ENCODE measurements at places on chromosomes 5 and 9.

GRCh38 chr5:165627548-165628170 lies 2122.2 kb downstream of the MAT2B start:
- no peak for DNase-seq

DNA sequence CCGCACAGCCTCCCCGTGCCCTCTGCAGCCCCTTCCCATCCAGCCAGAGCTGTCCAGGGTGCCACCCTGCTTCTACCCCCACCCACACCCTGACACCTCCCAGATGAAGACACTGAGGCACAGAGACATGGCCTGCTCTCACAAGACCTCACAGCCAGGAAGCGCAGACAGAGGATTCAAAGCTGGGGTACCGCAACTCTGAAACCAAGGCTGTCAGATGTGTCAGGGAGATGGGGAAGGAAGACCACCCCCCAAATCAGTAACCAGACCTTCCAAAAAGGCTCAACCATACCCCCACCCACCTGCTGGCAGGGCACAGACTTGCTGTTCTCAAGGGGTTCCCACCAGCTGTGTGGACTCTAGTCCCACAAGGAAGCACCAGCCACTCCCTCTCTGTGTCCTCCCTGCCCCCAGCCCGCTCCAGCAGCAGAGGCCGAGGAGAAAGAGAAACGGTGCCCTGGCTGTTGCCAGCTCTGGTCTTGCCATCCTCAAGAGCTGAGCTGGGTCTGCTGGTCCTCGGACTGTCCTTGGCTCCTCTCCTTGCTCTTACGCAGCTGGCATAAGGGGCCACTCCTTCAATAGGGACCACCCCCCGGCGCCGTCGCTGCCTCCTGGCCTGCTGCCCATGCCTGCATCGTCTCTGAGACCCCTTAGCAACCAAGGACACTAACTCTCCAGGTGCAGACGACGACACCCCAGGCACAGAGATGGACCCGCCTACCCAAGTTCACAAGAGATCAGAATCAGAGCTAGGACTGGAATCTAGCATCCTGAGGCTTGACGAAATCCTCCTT lies 699 bp downstream of the AKNA start:
- peak; percentile 42 for DNase-seq

- no peak for DNase-seq
Observed at GRCh38 chr9:29514862-29515261, 1941.6 kb upstream of the C9orf72 start.

DNA sequence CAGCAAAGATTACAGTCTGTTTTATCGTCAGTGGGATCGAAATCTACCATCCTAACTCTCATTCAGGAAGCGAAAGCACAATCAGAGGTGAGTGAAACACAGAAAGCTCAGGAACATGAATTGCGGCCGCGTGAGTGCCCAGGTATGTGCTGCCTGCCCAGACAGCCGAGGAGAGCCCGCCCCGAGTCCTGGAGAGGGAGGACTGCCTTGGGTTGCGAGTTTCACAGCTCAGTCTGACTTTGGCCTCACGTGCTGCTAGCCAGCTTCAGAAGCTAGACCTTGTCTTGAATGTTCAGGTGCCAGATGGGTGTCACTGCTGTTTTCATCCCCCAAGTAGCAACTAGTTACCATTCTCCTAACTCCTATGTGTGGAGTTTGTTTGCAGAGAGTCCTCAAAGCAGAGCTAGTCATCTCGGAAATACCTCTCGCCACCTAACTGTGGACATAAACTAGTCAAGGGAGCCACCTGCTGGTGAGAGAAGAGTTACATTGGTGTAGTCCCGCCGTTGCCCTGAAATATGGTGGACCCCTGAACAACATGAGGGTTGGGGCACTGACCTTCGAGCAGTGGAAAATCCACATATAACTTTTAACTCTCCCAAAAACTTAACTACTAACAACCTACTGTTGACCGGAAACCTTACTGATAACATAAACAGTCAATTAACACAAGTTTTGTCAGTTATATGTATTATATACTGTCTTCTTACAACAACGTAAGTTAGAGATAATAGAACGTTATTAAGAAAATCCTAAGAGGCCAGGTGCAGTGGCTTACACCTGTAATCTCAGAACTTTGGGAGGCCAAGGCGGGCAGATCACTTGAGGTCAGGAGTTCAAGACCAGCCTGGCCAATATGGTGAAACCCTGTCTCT lies 80.9 kb downstream of the GOLPH3 start:
- DNase-seq: peak; percentile 75

GRCh38 chr9:71048280-71048679 lies 73.1 kb downstream of the TRPM3 start:
- DNase-seq: no peak

DNA sequence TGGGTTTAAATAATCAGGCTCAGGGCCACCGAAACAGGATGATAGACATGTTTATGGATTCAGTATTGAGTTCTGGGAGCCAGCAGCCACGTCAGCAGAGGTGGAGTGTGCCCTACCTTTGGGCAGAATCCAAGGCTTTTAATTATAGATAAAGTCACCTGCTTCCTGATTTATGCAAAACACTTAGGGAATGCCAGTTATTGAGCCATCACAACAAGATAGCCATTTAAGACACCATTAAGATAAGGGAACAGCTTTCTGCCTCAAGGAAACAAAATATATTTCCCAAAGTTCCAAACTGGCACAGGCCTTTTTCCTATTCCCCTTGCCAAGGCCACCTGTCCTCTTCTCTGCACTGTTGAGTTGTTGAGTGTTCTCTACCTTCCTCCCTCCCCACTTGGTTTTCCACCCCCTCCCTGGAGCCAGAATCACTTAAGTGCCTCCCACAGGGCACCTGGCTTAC lies 2.4 kb downstream of the CCL28 start:
- DNase-seq: no peak

GRCh38 chr9:94801234-94801633 lies 74.7 kb downstream of the AOPEP start:
- no peak for DNase-seq

DNA sequence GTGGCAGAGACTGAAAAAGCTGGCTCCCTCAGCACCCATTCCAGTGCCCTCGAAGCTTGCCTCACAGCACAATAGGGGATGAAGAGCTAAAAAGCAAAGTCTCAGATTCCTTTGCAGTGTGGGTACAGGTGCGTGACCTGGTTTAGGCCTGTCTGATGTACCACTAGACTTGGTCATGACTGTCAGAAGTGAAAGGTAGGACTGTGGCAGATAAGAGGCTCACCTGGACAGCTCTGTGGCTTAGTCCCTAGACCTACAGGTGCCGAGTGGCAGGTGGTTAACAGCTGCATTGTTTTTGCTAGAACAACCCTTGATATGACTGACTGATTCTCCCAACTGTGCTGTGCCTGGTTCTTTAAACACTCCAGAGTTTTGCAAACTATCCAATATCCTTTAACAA lies 14.7 kb upstream of the SFXN1 start:
- DNase-seq: no peak

DNA sequence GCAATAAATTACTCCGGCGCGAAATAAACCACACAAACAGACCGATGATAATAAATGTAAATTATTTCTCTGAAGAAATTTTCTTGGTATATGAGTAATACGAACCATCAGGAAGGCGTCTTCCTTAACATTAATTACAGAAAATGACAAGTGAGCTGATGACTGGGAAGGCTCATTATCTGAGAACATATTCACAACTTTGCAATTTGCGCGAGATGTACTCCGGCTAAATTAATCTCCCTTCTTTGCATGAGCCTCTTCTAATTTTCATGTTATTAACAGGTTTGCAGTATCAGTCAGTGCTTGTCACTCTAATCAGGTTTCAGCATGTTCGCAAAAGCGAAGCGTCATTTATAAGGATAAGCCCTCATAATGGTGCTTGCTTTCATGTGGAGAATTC lies 218.9 kb upstream of the MVB12B start:
- no peak for DNase-seq

DNA sequence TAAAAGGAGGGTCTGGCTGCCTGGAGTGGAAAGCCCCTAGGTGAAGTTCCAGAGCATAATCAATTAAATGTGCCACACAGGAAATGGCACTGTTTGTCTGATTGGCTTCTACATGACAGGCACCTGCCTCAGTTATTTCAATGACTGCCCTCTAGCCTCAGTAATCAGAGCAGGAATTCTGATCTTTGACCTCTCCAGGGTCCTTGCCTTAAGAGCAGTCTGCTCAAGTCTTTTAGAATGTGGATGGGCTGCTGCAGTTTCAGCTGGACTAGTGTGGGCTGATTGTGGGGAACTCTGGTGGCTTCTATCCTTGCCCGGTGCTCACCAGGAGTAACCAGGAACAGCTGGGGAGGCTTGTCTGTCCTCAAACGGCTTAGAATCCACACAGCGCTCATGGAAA lies 98.9 kb downstream of the LIX1 start:
- no peak for DNase-seq

- no peak for DNase-seq
Observed at GRCh38 chr5:56783261-56783660, 32.1 kb upstream of the MAP3K1 start.

- DNase-seq: no peak
Observed at GRCh38 chr5:116674881-116675625, 100.4 kb upstream of the SEMA6A start.

GRCh38 chr9:121048618-121049017 lies 1.5 kb downstream of the C5 start:
- DNase-seq: no peak

GRCh38 chr9:89454498-89455355 lies 43.2 kb downstream of the SEMA4D start:
- peak; percentile 66 for DNase-seq

DNA sequence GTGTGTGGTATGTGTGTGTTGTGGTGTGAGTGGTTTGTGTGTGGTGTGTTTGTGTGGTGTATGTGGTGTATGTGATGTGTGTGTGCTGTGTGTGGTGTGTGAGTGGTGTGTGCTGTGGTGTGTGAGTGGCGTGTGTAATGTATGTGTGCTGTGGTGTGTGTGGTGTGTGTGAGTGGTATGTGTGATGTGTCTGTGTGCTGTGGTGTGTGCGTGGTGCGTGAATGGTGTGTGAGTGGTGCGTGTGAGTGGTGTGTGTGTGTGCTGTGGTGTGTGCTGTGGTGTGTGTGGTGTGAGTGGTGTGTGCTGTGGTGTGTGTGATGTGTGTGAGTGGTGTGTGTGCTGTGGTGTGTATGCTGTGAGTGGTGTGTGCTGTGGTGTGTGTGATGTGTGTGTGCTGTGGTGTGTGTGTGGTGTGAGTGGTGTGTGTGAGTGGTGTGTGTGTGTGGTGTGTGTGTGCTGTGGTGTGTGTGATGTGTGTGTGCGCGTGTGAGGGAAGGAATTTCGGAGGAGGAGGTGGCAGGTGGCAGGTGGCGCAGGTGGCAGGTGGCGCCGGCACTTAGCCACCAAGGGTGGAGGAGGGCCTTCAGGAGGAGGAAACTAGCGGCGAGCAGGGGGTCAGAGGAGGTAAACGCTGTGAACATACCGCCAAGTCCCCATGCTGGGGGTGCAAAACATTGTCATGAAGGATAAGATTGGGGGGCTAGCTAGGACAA lies 191.8 kb downstream of the MELK start:
- no peak for DNase-seq

- DNase-seq: no peak
Observed at GRCh38 chr9:107284636-107285035, 1.6 kb downstream of the RAD23B start.

DNA sequence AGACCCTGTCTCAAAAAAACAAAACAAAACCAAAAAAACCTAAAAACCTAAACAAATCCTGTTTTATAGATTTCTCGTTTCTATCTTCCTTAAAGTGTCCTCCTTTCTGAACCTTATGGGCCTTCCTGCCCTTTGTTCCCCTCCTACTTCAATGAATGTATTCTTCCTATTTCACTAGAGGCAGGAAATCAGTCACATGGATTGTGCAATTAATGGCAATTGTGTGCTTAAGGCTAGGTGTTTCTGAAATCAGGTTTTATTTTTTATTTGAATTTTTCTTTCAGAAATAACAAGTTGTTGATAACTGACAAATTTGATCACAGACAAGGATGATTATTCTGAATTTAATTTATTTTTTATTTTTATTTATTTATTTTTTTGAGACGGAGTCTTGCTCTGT lies 220.6 kb upstream of the SEMA6A start:
- no peak for DNase-seq

DNA sequence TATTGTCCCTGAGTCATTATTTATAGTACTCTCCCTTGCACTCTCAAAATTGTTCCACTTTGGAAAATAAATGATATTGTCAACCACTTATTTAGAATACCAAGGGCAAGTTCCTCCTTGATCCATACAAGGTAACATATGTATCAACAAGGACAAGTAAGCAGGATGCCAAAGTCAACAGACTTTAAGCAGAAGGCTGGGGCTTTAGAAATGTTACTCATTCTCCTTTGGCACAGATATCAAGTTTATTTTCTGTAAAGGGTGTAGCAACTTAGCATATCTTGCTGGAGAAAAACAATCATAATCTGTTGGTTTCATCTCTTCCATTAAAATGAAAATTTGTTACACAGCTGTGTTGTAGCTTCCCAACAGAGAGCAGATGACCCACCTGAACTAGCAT lies 248.7 kb upstream of the SLC30A5 start:
- DNase-seq: no peak

DNA sequence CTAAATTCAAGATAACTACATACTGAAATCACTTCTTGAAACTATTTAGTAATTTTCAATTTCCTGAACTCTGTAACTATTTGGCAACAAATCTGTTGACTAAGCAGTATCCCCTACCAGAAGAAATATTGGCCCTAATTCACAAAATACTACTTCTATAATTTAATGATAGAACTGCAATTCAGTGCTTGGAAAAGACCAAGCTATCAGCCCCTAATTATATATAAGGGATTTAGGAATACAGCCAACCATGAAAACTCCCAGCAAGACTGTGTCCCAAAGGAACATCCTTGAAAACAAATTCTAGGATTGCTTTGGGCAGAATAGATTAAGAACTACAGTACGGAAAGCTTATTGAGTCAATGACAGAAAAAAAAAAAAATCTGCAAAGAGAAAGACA lies 169.2 kb downstream of the RAB3C start:
- DNase-seq: no peak

GRCh38 chr5:78162253-78162862 lies 132.1 kb downstream of the AP3B1 start:
- no peak for DNase-seq

- DNase-seq: no peak
Observed at GRCh38 chr9:93252781-93253530, 69.0 kb downstream of the WNK2 start.

DNA sequence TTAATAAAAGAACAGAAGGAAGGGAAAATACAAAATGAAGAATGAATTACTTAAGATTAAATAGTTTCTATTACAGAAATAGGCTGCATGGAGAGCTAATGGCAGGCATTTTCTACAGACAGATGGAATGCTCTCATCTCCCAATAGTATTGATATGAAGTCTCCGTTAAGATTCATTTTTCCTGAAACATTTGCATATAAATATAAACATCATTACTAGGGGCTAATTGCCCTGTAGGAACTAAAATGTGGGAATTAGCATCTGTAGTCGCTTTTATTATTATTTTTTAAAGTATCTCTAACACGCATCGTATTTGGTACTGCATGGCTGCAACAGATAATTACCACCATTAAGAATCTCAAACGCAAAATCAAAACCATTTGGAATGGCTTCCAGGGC lies 2275.5 kb downstream of the MAT2B start:
- DNase-seq: no peak

- peak; percentile 33 for DNase-seq
Observed at GRCh38 chr5:176530983-176531901, 6.0 kb downstream of the RNF44 start.

Measured in CD4-positive, alpha-beta T cell treated with Interleukin-17A for 4 hours (primary cell).